ENCODE measurements at places on chromosomes 3 and 15.

GRCh38 chr15:64997745-64998375 is 8.1 kb upstream of the SPG21 start:
- no peak for DNase-seq

- no peak for DNase-seq
These were observed 51.4 kb downstream of the NFKBIZ start for GRCh38 chr3:101900736-101901135.

DNA sequence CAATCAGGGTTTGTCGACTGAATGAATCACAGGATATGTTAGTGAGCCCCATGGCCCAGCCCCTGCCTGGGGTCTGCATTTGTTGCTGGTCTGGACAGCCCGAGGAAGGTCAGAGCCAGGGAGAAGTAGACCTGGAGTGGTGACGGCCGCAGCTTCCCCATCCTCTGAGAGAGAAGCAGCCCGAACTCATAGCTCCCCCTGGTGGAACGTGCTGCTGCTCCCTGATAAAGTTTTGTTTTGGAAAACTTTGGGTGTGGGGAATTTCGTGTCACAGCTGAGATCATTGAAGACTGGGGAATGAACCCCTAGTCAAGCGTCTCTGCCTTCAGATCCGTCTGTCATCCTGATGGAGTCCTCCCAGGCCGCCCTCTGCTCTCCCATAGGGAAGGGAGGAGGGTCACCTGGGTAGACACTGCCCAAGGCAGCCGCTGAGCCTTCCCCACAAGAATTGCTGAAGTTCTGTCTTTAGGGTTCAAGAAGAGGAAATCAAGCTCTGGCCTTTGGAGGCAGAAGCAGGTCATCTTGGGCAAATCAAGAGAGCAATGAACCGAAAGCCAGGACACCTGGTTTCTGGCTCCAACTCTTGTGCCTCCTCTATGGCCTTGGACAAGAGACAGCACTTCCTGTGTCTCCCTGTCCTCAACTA is 60.5 kb downstream of the GLDN start:
- DNase-seq: no peak

DNA sequence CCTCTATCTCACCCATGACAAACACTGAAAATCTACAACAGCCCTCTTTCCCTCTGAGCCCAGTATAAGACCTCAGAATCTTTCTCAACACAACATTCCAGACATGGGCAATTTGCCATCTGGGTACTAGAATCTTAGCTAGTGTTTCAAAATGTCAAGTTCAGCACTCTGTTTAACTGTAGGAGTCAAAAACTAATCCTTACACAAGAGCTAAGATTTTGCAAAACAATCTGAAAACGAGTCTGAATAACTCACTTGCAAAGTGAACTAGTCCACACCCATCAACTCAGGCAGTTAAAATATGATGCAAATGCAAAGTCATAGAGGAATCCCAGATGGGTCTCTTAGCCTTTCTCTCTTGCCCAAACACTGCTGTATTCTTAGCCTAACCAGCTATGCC is 67.8 kb downstream of the GPR176 start:
- no peak for DNase-seq

GRCh38 chr3:43627360-43627759 is 5.5 kb upstream of the ANO10 start:
- no peak for DNase-seq

DNA sequence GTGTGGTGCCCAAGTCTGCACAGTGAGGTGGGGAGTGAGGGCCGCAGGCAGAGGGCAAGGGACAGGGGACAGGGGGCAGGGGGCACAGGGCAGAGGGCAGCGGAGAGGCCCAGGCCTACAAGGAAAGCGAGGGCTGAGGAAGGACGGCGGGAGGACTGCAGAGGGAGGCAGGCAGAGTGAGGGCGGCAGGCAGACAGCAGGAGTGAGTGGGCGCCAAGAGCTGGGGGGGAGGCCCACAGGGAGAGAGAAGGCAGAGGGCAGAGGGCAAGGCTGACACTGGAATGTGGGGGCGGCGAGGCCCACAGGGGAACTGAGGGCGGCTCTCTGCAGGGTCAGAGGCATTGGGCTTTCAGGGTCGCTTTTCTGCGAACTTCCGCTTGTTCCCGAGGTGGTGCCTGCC is 267.8 kb upstream of the NDN start:
- no peak for DNase-seq

DNA sequence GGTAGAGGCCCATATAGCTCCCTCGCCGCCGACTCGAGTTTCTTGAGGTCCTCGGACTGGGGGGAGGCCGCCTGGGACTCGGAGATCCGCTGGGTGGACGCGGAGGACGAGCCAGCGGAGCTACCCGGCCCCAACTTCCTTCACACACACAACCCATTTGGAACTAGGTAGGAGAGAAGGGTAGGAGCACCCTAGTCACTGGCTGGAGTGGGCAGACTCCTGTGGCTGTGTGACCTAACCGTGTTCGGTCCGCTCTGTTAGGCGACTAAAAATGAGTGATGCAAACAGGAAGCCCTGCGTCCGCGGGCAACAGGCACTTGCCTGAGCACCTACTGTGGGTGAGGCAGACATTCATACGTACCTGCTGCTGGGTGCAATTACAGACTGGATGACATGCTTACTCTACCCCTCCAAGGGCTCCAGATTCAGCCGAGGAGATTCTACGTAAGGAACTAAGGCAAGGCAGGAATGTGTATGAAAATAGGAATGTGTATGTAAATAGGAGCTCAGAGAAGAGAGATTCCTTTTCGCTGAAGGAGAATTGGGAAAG is 4.6 kb upstream of the SIN3A start:
- peak; percentile 36 for DNase-seq

DNA sequence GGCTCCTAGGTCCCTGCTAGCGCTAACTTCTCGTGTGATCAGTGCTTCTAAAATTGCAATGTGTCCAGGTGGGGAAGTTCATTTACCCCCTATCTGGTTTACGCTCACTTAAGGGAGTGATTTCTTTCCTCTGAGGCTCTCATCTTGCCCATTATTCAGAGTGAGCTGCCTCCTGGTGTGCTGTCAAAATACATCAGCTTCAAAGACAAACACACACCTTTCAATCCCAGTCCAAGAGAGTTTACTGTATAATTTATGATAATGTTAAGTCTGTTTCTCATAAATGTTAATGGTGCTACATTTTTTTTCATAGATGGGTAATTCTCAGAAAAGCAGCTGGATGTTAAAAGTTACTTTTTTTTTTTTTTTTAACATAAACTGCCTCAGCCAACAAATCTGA is 112.3 kb downstream of the RORA start:
- no peak for DNase-seq

- DNase-seq: no peak
These were observed 22.6 kb downstream of the LMCD1 start for GRCh38 chr3:8524249-8524648.

- DNase-seq: no peak
These were observed 127.6 kb downstream of the NAALADL2 start for GRCh38 chr3:174986685-174987084.

GRCh38 chr15:86772369-86773059 is 692.8 kb downstream of the AGBL1 start:
- DNase-seq: no peak

- no peak for DNase-seq
These were observed 47.5 kb upstream of the PPIB start for GRCh38 chr15:64210371-64210770.

- no peak for DNase-seq
These were observed 86.9 kb upstream of the UBE3A start for GRCh38 chr15:25525741-25526140.

DNA sequence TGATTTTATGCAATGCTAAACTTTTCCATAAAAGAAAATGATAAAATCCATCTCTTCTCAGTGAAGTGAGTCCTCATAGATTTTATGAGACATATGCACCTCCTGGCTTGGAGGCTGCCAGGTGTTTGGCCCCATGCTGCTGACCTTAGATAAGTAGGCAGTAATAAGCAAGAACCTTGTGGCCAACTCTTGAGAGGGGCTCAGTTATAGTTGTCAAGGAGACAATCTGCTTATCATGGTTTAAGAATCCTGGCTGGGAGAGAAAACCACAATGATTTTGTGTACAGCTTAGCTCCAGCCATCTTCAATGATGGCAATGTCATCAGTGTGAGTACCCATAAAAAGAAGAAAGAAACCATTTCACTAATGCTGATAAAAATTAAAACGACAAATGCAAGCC is 252.1 kb downstream of the CPNE4 start:
- DNase-seq: no peak

- no peak for DNase-seq
These were observed 12.4 kb downstream of the CCR4 start for GRCh38 chr3:32963871-32964270.

GRCh38 chr3:56889131-56889530 is 87.4 kb upstream of the ARHGEF3 start:
- no peak for DNase-seq

DNA sequence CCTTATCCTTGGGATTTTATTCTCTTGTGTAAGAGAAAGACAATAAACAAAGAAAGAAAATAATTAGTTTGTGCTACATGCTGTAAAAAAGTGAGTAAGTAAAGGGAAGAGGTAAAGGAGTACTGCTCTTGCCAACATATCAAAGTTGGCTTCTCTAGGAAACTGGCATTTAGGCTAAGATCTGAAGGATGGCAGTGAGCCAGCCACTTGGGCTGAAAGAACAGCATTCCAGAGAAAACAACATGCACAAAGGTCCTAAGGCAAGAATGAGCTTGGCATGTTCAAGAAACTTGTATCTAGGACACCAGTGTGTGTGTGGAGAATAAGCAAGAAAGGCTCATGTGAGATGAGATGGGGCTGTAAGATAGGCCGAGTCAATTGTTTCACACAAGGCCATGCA is 245.5 kb upstream of the MANF start:
- no peak for DNase-seq

GRCh38 chr3:72303926-72304325 is 519.0 kb upstream of the PROK2 start:
- no peak for DNase-seq

Data from activated T-helper 1 cell treated with Interleukin-2 at 50 U/mL for 16 hours (primary cell).